ENCODE measurements at places on chromosomes 6 and 20. TPM values are rescaled to one million over a fixed set of nuclear protein-coding genes. Genes with fewer than 3 reads are reported as not detected.

GRCh38 chr6:37170273-37171200 lies 585 bp downstream of the PIM1 start:
- peak; percentile 61 for DNase-seq

GRCh38 chr6:138833816-138834539 lies 38.1 kb downstream of the ECT2L start:
- peak; percentile 85 for DNase-seq

DNA sequence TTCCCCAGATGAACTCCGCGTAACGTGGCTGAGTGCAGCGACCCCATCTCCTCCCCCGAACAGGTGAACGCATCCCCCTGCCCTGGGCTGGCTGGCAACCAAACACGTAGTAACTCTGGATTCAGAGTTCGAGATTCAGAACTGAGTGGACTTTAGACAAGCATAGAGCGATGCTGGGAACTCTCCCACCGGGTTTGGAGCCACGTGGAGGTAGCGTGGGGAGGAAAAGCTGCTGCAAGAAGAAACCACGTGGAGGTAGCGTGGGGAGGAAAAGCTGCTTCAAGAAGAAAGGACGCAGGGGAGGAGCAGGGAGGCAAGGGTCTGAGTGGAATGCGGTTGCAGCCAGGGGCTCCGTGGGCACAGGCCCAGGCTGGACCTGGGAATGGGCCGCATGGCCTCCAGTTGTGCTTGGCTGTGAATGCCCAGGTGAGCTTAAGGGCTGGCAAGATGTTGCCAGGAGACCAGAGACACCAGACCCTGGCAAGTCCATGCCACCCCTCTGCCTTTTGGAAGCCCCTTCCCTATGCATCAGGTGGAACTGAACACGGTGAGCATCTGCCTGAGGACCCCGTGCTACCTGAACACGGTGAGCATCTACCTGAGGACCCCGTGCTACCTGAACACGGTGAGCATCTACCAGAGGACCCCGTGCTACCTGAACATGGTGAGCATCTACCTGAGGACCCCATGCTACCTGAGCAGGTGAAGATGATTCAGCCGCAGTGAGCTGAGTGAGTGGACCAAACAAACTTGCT lies 118.0 kb upstream of the FRMD1 start:
- peak; percentile 12 for DNase-seq

- no peak for DNase-seq
Measured at GRCh38 chr20:6265204-6265904, 142.5 kb upstream of the FERMT1 start.

- no peak for DNase-seq
Measured at GRCh38 chr6:54719131-54719530, 127.4 kb upstream of the FAM83B start.

DNA sequence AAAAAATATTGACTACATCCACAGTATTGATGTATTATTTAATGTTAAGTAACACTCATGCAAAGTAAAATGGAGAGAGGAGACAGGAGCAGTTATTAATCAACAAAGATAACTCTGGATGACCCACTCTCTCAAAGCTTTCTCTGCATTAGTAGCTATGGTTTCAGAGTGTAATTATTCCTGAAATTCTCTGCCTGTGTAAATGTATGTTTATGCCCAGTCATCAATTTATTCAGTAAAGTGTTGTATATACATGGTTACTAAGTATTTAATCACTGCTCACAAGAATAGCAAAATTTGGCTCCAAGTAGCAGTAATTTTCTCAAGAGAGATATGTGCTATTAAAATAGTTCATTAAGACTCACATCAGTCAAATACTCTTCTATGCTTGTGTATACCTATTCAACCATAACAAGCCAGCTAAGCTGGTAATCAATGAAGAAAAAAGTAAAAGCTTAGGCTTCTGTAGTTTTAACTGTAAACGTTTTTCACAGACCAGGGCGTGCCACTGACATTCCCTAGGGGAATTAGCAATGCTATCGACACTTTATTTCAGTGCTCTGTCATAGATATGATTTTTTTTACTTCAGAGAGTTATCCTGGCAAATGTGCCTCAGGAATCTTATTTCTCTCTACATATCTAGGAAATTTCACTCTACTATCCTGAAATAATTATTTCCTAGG lies 54.0 kb upstream of the RAB32 start:
- no peak for DNase-seq

DNA sequence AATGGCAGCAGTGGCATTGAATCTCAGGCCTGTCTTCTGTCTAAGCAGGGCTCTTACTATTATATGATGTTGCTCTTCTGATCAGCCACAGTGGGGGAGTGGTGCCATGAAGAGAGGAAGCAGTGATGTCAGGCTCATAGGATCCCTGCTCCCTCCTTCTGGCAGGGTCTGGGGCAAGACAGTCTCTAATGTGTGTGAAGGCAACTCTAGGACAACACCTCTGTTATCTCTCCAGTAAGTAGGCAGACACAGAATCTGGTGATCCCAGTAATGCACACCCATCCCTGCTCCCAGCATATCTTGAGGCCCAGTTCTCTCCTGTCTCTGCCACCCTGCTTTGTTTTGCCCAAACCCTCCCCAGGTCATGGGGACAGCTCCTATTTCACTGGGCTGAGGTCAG lies 8.8 kb downstream of the C20orf202 start:
- DNase-seq = no peak

TRAPPC3L gene
- not detected for total RNA-seq

PNPLA1 gene
- total RNA-seq = not detected

CGA gene
- total RNA-seq = not detected

SLC17A3 gene
- total RNA-seq = not detected
